ENCODE measurements at places on chromosomes 16 and 17.

GRCh38 chr17:34254651-34255380 is at the start of gene CCL2:
Gene CCL2, plus strand, starts transcription at chr17:34255285. Its CDS starts 65 bp downstream, at chr17:34255350.
- DNase-seq = no peak

- DNase-seq = peak; percentile 95
Observed at GRCh38 chr17:79393358-79394052, 217.3 kb downstream of the RBFOX3 start.

GRCh38 chr16:17488506-17488905 is 17.7 kb upstream of the XYLT1 start:
- no peak for DNase-seq

DNA sequence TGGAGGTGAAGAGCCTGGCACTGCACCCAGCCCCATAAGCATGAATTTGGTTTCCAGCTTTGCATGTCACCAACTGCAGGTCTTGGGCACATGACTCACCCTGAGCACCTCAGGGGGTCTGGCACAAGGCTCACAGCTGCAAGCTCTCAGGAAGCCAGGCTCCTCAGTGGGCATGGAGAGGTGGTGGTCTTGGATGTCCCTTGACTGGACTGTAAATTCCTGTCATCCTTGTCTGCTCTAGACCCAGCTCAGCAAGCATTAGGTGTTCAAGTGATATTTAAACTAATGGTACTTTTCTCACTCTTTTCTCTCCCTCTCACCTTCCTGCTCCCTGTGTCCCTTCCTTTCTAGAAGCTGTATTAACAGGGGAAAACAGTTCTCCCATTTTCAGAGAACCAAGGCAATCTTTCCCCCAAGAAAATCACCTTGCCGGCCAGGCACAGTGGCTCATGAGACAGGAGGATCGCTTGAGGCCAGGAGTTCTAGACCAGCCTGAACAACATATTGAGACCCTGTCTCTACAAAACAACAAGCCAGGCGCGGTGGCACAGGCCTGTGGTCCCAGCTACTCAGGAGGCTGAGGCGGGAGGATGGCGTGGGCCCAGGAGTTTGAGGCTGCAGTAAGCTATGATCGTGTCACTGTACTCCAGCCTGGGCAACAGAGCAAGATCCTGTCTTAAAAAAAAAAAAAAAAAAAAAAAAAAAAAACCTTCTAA is 5.1 kb upstream of the KIFC3 start:
- no peak for DNase-seq

DNA sequence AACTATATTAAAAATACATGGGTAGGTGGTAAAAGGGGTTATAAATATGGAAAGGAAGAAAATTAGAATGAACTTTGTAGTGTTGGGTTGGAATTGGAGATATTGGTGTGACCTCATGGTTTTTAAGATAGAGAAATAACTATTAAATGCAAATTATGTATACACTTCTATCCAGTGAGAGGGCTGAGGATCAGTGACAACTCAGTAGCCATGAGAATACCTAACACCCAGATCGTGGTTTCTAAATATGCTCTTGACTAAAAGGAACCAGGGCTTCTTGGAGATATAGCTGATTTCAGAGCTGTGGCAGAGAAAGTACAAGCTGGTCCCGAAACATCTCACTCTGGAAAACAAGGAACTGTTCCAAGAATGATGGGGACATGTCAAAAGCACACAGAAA is 44.4 kb downstream of the SLC6A4 start:
- no peak for DNase-seq

DNA sequence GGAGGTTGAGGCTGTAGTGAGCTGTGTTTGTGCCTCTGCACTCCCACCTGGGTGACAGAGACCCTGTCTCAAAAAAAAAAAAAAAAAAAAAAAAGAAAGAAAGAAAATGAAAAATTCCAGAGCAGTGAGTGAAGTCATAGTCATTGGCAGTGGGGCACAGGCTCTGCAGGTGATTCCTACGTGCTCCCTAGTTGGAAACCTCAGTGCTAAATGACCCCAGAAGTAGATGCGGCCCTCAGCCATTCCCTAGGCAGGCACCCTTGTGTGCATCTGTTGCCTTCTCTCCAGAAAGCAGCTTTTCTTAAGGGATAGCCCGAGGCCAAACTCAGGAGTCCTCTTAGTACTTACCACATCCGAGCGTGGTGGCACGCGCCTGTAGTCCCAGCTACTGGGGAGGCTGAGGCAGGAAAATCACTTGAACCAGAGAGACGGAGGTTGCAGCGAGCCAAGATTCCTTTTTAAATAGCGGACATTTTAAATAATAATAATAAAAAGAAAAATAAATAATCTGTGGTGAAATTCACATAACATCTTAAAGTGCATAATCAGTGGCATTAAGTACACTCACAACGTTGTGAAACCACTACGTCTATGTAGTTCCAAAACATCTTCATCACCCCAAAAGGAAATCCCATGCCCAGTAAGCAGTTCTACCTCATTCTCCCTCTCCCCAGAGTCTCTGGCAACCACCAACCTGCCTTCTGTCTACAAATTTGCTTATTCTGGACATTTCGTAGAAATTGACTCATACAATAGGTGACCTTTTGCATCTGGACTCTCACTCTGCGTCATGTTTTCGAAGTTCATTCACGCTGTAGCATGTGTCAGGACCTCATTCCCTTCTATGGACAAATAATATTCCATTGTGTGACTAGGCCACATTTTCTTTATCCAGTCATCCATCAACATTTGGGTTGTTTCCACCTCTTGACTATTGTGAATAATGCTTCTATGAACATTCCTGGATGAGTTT is 12.5 kb upstream of the SPHK1 start:
- no peak for DNase-seq

DNA sequence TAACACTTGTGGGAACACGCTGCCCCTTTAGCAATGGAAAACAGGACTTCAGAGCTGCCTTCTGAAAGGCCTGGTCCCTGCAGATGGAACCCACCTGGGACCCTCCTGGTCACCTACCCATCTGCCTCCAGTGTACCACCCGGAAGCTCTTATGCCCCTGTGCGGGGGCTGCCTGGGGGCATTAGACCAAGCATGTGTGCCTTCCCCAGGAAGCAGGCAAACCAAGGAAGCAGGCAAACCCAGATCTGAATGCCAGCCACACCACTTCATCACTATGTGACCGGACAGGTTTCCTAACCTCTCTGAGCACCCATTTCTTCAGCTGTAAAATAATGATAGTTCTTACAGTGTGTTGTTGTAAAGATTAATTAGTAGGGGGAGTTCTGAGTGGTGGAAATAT is 20.8 kb upstream of the LRRC37A3 start:
- DNase-seq = no peak

- DNase-seq = no peak
Observed at GRCh38 chr16:81432937-81433557, 11.6 kb upstream of the CMIP start.

- DNase-seq = no peak
Observed at GRCh38 chr16:48386559-48387312, 1.5 kb upstream of the SIAH1 start.

DNA sequence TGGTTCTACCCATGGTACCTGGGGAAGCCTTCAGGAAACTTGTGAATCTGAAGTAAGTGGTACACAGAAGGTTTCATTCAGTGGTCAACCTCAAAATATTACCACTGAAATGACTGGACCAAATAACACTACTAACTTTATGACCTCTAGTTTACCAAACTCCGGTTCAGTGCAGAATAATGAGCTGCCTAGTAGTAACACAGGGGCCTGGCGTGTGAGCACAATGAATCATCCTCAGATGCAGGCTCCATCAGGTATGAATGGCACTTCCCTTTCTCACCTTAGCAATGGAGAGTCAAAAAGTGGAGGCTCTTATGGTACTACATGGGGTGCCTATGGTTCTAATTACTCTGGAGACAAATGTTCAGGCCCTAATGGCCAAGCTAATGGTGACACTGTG is 55.9 kb upstream of the SLC5A11 start:
- DNase-seq = no peak

All from osteocyte (in vitro differentiated cells).